ENCODE measurements at places on chromosomes 6 and 20.
A peak's percentile ranks its signal among the peaks of the same experiment; 100 is the strongest.

- no peak for DNase-seq
Observed at GRCh38 chr20:57818418-57819181, 108.8 kb upstream of the PMEPA1 start.

DNA sequence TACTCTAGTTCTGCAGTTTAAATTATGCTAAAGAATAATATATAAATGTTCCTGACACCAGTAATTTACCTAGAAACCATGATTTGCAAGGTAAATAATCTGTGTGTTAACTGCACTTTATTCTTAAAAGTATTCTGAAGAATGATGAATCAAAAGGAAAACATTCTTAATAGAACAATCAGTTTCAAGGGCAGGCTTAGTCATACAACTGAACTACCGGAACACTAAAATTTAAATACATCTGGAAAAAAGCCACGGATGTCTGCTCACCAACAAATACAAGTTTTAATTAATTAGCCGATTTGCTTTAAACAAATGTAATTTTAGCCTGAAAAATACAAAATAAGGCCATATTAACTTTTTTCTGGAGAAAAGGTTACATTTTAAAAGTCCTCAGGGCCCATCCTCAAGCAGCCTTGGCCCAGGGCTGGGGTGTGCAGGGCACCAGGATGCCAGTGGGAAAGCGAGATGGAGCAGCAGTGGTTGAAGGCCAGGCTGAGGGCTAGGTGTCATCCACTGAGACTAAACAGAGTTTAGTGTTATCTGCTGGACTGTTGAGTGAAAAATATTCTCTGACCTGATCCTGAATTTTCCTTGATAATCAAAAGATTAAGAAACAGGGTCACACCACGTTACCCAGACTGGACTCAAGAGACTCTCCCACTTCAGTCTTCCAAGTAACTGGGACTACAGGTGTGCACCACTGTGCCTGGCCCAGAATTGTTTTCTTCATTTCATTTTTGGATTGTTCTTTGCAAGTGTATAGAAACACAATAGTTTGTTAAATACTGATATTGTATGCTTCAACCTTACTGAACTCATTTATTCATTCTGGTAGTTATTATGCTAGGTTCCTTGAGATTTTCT, 88.2 kb upstream of the DST start:
- DNase-seq: no peak

DNA sequence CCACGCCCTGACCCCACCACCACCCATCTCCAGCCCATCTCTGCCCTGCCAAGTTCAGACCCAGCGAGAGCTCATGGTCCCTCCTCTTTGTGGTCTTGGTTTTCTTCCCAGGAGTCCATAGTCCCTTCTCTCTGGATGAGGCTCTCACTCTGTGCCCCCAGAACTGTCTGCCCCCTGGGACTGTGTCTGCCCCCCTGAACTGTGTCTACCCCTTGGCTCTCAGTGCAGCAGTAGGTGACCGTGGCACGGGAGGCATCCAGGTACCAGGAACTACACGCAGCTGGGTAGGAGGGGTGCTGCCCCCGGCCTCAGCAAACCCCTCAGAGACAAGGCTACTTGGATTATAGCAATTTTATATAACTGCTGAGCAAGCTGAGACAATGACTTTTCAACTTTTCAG, 23.6 kb downstream of the PRR18 start:
- DNase-seq: no peak

GRCh38 chr6:169751242-169752073, at the start of the genes DYNLT2 and ERMARD:
Gene DYNLT2 (minus strand): TSS chr6:169751572. CDS start chr6:169751458, 114 bp downstream.
Gene ERMARD (plus strand): TSS chr6:169751622. CDS start chr6:169751658, 36 bp downstream.
- peak; percentile 87 for DNase-seq

- no peak for DNase-seq
Observed at GRCh38 chr6:56691814-56692213, 49.1 kb upstream of the DST start.

GRCh38 chr6:53369876-53370515, 21.2 kb upstream of the ELOVL5 start:
- no peak for DNase-seq

DNA sequence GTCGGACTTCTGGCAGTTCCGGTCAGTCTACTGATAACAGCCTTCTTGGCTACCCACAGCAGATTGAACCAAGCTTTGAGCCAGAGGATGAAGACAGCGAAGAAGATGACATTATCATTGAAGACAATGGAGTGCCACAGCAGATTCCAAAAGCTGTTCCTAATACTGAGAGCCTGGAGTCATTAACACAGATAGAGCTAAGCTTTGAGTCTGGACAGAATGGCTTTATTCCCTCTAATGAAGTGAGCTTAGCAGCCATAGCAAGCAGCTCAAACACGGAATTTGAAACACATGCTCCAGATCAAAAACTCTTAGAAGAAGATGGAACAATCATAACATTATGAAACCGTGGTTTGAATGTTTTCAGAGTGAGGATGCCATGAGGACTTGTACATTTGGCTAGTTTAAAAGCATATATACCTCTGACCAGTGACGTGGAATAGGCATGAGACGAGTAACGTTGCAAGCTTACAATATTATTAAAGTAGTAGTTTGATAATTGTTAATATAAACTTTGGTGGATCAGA, 18.8 kb downstream of the PARD6B start:
- no peak for DNase-seq

DNA sequence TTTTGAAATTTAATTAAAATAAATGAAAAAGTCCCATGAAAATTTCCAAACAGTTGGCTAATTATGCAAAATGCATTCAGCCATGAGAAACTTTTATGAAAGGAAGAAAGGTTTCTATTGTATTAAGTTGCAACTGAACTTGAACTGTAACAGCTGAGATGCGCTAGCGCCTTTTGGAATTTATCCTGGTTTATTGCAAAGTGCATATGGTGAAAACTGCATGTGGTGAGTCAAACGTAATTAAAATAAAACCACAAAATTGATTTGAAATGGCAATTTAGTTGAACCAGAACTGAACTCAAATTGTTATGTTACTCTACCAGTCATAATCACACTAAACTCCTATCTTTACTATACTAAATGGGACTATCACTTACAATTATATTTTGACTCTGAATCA, 46.4 kb upstream of the COL21A1 start:
- no peak for DNase-seq

DNA sequence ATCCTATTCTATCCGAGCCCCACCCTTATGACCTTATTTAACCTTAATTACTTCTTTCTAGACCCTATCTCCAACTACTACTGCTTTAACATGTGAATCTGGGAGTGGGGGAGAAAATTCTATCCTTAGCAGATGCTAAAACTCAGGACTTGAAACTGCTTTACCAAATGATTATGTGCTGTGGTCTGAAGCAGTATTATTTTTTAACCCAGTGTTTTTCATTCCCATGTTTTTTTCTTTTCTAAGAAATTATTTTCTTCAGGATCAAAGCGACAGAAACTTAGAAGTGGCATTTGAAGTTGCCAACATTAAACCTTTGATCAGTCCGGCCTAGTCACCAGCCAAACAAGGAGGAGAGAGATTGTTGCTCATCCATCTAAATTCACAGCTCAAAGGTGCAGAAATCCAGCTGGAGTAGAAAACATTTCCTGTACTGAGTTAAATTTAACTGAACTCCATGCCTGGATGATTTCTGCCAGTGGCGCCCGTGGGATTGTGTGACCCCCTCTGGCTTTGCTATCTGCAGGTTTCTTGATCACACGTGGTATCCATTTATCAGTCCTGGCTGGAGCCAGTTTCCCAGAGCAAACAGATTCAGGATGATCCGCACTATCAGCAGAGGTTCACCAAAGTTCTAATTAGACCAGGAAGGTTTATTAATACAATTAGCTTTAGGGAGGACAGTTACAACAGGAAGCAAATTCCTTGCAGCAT, 300.5 kb downstream of the PLCB1 start:
- no peak for DNase-seq

DNA sequence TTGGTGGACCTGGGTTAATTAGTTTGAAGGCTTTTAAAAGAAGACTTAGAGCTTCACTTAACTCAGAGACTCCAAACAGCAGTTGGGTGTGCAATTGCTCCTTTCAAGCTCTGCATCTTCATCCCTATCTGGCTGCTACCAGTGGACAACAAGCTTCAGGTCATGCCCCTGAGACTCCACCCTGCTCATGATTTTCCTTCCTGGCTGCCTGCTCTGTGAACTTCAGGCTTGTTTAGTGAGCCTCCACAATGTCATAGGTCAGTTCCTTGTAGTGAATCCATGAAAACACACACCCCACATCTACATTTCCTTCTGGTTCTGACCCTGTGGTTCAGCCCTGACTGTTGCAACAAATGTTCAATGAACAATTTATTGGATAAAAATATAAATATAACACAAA, 61.1 kb upstream of the MARCKS start:
- DNase-seq: no peak

- no peak for DNase-seq
Observed at GRCh38 chr6:35454391-35455110, 2.4 kb downstream of the FANCE start.

DNA sequence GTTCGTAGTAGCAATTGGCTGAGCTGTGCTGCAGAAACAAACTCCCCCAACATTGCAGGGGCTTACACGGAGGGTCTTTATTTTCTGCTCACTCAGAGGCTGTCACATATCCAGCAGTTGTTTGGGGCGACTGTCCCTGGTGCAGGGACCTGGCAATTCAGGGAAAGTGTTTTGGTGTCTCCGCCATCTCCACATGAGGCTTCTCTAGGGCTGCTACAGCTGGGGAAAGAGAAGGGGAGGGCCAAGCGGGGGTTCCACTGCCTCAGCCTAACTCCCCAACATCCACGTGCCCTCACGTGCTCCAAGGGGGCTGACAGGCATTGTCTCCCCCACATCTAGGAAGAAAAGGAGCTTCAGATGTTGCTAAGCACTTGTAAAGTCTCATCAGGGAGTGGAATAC, 61.3 kb upstream of the NXT1 start:
- no peak for DNase-seq

GRCh38 chr20:48787861-48788375, 39.9 kb downstream of the PREX1 start:
- DNase-seq: peak; percentile 33

GRCh38 chr6:29834564-29835436, 7.2 kb downstream of the HLA-G start:
- DNase-seq: no peak

DNA sequence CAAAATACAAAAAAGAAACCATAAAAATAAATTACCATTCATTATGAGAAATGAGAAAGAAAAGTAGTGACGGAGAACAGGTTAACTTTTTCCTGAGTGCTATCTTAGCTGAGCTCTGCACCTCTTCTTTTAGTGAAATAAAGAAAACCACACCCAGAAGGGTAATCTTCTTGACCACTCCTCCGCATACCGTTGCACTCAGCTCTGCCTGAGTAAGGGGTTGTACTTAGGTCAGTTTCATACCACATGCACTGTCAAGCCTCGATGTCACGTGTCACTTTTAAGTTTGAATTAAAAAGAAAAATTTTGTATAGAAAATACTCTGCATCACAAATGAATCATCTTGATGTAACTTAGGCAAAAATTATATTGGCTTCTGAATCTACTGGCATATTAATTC, 2.8 kb downstream of the EZR start:
- DNase-seq: no peak

- no peak for DNase-seq
Observed at GRCh38 chr20:55650657-55651360, 354.5 kb downstream of the CBLN4 start.

DNA sequence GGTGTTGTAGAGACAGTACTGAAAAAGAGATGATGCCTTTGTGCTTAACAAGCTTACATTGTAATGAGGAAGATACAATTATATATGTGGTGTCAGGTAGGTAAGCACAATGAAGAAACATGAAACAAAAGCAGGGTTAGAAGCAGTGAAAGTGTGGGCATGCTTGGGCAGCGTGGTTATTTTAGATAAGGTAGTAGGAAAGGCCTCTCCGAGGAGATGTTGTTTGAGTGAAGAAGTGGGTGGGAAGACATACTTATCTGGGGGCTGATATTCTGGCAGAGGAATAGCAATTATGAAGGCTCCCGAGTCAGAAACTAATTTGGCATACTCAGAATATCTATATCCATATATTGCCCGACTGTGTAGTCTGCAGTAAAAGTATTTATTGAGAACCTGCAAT, 4.7 kb downstream of the CDKAL1 start:
- DNase-seq: no peak

- no peak for DNase-seq
Observed at GRCh38 chr6:3898265-3898994, 49.3 kb downstream of the FAM50B start.

DNA sequence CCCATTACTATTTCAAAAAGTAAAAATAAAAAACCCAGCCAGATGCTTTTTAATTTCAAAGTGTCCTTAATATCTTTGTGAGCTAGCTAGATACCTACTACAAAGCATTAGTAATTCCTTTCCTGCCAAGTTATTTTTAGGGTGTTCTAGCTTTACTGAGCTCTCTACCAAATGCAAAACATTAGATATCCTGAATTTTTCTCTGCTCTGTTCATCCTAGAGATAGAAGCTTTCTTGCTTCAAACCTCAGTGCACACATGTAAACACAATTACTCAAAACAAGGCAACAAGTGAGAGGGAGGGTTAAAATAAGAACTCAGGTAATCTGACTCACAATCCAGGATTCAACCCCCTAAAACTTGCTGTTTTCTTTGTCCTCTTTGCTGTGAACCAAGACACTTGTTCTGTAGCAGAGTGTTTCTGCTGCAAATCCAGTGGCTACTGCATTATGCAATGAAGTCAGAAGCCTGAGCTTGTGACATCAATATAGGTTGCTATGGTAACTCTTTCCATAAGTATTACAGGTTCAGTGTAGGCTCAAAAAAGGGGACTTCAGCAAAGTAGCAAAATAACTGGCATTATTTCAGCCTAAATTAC, 72.6 kb upstream of the STXBP5 start:
- DNase-seq: no peak

- DNase-seq: no peak
Observed at GRCh38 chr6:84871925-84872324, 107.5 kb upstream of the TBX18 start.

- DNase-seq: no peak
Observed at GRCh38 chr6:74283532-74283931, 587.5 kb downstream of the CD109 start.

- DNase-seq: no peak
Observed at GRCh38 chr6:15485936-15486335, 176.9 kb downstream of the DTNBP1 start.

DNA sequence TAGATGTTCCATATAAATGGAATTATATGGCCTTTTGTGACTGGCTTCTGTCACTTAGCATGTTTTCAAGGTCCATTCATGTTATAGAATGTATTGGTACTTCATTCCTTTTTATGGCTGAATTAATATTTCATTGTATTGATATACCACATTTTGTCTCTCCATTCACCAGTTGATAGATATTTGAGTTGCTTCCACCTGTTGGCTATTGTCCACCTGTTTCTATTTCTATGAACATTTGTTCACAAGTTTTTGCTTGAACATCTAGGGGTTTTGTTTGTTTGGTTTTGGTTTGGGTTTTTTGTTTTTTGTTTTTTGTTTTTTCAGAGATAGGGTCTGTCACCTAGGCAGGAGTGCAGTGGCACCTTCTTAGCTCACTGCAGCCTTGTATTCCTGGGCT, 23.2 kb downstream of the WFDC3 start:
- DNase-seq: no peak

- DNase-seq: peak; percentile 72
Observed at GRCh38 chr6:150142097-150142669, 661 bp upstream of the PPP1R14C start.
